Stimulated activated CD4-positive, alpha-beta T cell treated with anti-CD3 and anti-CD28 coated beads, TNF-alpha, amount 100 ng/mL, for 24 hours (primary cell): ENCODE measurements at places on chromosomes 11 and 22.

GRCh38 chr11:99773646-99774045, 752.9 kb downstream of the CNTN5 start:
- no peak for DNase-seq

DNA sequence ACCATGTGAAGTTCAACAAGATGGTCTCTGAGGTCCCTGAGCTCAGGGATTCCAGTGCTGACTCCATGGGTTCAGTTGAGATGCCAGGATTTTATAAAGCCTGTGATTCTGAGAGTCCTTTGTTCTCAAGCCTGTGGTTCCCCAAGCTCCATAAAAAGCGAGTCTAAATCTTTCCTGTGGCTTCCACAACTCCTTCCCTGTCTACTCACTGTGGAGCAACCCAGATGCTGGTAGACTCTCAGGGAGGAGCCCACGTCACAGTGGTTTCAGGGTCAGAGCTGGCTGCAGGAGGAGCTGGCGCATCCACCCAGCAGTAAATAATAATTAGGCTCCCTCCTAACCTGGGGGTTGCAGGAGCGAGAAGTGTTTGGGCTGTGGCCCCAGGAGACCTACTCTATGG, 2.0 kb upstream of the RELT start:
- no peak for DNase-seq

DNA sequence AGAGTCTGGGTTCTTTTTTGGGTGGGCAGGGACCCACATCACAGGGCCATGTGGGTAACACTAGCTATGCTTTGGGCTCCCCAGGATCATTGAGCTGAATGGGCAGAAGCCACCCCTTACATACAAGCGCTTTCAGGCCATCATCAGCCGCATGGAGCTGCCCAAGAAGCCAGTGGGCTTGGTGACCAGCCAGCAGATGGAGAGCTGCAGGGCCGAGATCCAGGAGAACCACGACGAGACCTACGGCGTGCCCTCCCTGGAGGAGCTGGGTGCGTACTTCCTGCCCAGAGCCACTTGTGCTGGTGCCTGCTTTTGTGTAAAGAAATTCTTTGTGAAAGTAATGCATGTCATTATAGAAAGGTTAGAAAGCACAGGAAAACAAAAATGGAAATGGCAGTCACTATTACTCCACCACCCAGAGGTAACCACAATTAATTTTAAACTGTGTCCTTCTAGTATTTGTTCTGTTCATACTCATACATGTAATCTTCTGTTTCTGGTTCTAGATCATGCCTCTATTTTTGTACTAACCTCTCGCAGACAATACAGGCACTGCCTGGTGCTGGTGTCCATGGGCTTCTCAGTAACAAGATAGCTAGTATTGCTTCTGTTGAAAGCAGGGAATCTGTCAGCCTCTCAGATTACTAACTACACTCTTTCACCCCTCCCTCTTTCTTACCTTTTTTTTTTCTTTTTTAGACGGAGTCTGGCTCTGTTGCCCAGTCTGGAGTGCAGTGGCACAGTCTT, 13.7 kb downstream of the CRY2 start:
- DNase-seq, result no peak

GRCh38 chr22:49106096-49106841, 721.4 kb downstream of the BRD1 start:
- no peak for DNase-seq

DNA sequence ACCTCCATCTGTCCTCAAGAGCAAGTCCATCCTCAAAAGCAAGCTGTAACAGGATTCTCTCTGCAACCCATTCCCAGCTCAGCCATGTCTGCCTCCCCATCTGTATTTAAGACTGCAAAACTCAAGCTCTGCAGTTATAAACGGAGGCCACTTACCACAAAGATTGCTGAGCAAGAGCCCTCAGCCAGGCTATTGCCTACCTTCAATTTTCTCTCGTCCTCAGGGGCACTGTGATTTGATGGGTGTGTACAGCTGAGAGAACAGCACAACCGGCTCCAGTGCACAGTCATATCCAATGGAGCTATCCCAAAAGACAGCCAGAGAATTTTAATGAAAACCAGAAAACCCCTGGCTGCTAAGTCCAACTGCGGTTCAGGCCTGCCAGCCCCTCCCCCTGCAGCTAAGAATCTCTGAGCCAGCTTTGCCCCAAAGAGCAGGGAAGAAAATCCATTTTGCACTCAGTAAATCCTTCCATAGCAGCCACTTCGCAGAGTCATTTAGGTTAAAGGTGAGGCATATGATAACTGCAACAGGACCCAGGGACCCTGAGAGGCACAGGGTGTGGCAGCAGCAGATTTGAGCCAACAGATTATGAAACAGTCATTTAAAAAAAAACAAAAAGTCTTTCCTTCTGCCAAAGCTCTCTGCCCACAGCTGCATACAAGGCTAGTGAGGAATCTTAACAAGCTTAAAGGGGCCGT, 37.6 kb downstream of the RAB30 start:
- DNase-seq, result no peak

- DNase-seq, result no peak
Measured at GRCh38 chr11:110598725-110599124, 113.5 kb downstream of the ARHGAP20 start.

GRCh38 chr11:18608376-18608775, 8.8 kb downstream of the MISFA start:
- DNase-seq, result no peak

DNA sequence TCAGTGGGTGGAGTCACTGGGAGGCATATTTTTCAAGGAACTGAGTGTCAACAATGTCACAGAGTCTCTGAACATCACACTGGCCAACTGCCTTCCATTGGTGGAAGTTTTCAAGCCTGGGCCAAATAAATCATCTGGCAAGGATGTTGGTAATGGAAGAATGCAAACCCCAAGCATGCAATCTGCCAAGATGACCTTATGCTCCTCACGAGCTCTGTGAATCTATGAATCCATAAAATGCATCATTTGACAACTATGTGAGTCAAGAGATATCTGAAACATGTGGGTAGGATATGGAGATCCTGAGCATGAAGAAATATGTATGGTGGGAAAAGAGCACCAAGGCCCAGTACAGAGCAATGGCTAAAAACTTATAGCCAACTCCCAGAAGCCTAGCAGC, 122.2 kb downstream of the PLEKHA7 start:
- no peak for DNase-seq

GRCh38 chr11:112643416-112643815, 317.8 kb upstream of the NCAM1 start:
- DNase-seq, result no peak

- no peak for DNase-seq
Measured at GRCh38 chr11:35536470-35536869, 11.1 kb upstream of the PAMR1 start.

GRCh38 chr11:69152733-69153421, 2.9 kb upstream of the SMIM38 start:
- DNase-seq, result no peak
